Activated T-cell treated with anti-CD3 and anti-CD28 coated beads, Interleukin-2, amount 50 U/mL, for 48 hours (primary cell): ENCODE measurements at places on chromosomes 13 and 19.

DNA sequence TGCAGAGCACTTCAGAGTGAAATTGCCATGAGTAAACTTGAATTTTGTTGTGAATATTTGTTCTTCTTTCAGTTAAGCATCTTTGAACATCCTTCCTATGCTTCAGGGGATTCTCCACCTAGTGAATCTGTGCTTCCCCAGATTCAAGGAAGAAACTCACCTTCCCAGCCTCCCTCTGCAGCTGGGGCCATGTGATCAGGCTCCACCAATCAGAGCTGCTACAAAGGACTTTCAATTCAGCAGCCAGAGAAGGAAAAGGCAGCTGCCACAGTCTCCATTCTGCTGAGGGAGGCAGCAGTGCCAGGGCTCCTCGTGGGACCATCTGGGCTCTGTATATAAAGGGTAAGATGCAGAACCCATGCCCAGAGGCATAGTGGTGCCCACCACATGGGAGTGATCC is 89.7 kb upstream of the SIAH3 start:
- DNase-seq: no peak

- DNase-seq: peak; percentile 61
Observed at GRCh38 chr19:2552859-2553258, 76.9 kb downstream of the GADD45B start.

- DNase-seq: no peak
Observed at GRCh38 chr13:110801044-110801443, 87.5 kb downstream of the ING1 start.

DNA sequence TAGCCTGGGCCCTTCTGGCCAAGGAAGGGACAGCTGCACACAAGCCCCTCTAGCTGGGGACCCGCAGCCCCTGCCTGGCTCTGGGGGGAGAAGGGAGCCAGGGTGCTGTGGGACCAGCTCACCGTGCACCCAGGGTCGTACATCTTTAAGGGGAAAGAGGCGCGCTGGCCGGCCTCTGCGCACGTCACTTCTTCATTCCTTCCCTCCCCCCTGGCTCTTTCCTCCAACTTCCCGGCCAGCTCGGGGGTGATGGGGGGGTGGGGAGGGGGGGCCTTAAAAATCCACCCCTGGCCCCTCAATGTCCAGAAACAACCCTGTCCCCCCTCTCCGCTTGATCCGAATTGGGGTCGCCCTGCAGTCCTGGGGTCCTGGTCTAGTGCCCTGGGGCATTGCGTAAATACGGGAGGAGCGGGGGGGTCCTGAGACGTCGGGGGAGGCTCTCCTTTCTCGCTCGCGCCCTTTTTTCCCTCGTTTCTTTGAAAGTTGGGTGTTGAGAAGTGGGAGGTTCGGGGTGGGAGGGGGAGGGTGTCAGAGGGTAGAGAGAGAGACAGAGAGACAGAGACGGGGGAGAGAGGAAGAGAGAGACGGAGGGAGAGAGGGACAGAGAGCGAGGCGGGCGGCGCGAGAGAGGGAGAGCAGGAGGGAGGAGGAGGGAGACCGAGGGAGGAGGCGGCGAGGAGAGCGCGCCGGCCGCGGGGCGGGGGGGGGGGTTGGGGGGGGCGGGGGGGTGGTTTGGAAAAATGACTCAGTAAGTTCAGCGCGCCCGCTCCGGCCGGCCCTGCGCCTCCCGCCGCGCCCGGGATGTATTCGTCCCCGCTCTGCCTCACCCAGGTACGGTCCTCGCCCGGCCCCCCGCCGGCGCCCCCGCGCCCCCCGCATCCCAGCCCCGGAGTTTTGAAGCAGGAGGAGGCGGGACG is at the start of gene NFIC:
Gene NFIC, plus strand, starts transcription at position 748 of the 917 bp plus-strand sequence. Its CDS starts 54 bp downstream, at position 802.
- DNase-seq: peak; percentile 64

DNA sequence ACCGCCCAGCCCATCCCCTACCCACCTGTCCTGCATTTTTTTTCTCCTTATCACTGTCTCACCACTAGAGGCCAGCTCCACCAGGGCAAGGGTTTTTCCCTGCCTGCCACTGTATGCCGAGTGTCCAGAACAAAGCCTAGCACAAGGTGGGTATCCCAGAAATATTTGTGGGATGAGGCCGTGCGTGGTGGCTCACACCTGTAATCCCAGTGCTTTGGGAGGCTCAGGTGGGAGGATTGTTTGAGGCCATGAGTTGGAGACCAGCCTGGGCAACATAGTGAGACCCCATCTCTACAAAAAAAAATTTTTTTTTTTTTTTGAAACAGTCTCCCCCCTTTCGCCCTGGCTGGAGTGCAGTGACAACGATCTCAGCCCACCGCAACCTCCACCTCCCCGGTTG is 2.9 kb upstream of the MRI1 start:
- no peak for DNase-seq

- no peak for DNase-seq
Observed at GRCh38 chr13:49936968-49937273, 781 bp upstream of the SPRYD7 start.

- DNase-seq: no peak
Observed at GRCh38 chr13:32582281-32582680, 4.0 kb upstream of the PDS5B start.

- DNase-seq: no peak
Observed at GRCh38 chr13:44280456-44280855, 93.2 kb upstream of the SERP2 start.

- no peak for DNase-seq
Observed at GRCh38 chr13:59963383-59963782, 200.3 kb downstream of the DIAPH3 start.

DNA sequence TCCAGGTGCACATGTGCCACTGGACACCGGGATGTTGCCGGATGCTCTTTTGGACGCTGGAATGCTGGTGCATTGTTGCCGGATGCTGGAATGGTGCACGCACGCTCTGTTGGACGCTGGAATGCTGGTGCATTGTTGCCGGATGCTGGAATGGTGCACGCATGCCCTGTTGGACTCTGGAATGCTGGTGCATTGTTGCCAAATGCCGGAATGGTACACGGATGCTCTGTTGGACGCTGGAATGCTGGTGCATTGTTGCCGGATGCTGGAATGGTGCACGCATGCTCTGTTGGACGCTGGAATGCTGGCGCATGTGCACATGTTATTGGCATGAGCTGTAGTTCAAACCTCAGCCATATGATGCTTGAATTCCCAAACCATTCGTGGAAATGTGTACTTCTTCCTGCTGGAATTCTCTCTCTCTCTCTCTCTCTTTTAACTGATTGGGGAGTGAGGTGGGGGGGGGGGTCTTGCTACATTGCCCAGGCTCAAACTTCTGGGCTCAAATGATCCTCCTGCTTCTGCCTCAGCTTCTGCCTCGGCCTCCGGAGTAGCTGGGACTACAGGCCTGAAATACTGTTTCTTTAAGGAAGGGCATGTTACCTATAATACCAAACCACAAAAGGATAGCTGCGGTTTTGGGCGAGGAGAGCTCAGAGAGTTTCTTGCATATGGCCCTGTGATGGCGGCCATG is 1.2 kb upstream of the MCF2L start:
- DNase-seq: no peak

DNA sequence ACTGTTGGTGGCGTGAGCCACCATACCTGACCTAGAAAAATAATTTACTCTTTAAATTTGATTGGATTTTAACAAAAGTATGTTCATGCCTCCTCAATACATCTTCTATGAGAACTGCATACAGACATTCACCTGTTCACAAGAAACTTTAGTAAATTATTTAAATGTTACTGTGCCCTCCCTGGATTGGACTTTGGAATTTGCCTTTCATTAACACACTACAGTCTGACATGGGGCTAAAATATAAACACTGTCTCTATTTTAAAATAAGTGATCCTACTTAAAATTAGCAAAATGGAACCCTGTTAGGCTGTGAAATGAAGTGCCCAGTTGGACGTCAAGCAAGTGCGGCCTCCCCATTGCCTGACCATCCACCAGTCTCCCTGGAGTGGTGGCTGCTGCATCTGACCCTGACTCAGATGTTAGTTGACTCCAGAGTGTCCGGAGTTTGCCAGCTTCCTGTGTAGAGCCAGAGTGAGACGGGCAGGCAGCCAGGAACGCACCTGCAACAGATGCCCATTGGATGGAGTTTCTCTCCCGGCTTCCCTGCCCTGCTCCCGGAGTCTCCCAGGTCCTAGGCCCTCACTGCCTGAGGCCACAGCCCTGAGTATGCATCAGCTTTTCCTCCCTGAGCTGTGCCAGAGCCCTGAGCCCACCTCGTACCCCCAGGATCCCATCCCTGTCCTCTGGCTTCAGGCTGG is 45.9 kb upstream of the ATP11A start:
- DNase-seq: no peak

GRCh38 chr19:2691951-2692350 is 10.5 kb downstream of the GNG7 start:
- no peak for DNase-seq

- DNase-seq: no peak
Observed at GRCh38 chr19:15296353-15296752, 36.0 kb downstream of the BRD4 start.

DNA sequence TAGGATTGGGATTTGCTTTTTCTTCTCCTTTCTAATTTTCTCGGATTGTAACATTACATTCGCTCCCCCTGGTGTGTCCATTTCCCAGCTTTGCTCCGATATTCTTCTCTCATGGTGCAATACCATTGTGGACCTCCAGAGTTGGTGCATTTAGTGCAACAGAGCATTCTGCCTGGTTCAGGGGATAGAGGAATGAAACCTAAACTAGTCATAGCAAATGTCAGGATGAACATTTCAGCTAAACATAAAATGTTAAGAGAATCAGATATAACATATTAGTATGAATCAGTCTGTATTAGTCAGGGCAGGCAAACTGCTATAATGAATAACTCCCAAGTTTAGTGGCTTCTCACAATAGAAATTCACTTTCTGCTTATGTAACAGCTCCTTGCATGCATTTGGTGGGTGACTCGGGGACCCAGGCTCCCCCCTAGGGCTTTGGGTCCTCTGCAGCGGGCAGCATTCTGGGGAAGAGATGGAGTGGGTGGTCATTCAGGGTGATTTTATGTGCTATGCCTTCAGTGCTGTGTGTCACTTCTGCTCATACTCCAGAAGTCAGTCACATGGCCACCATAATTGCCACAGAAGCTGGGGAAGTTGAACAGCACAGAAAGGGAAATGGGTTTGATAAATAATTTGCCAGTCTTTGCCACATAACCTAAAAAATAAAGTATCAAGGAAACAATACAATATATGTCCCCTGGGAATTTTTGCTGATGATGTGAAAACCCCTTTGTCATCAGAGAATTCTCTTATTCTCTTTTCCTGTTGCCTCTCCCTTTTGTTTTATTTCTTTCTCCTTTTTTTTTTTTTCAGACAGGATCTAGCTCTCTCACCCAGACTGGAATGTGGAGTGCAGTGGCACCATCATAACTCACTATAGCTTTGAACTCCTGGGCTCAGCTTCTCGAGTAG is 111.0 kb downstream of the HSPH1 start:
- DNase-seq: no peak

- DNase-seq: peak; percentile 36
Observed at GRCh38 chr13:99366075-99366987, 59.1 kb upstream of the GPR183 start.

GRCh38 chr19:42427313-42427712 is at the start of gene LIPE:
Gene LIPE (minus strand): TSS chr19:42427388. CDS start chr19:42427149, 239 bp downstream.
- no peak for DNase-seq

- DNase-seq: peak; percentile 42
Observed at GRCh38 chr13:78022164-78022877, 103.7 kb upstream of the EDNRB start.

DNA sequence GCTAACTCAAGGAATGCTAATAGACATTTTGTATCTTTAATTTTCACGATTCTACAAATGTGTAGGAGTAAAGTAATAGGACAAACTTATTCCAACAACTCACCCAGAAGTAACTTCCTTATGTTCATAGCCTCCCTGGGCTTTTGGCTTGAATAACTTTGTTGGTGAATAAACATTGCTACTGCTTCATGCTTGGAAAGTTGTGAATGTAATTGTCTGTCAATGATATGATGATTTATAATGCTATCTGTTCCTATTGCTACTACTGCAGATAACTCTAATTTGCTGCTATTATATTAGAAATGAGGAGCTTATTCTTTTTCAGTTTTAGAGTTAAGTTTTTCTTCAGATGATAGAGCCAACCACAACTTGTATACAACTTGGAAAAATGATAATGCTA is 307.7 kb downstream of the PCDH9 start:
- no peak for DNase-seq

- DNase-seq: peak; percentile 88
Observed at GRCh38 chr19:19540715-19541515, 2.9 kb downstream of the CILP2 start.

DNA sequence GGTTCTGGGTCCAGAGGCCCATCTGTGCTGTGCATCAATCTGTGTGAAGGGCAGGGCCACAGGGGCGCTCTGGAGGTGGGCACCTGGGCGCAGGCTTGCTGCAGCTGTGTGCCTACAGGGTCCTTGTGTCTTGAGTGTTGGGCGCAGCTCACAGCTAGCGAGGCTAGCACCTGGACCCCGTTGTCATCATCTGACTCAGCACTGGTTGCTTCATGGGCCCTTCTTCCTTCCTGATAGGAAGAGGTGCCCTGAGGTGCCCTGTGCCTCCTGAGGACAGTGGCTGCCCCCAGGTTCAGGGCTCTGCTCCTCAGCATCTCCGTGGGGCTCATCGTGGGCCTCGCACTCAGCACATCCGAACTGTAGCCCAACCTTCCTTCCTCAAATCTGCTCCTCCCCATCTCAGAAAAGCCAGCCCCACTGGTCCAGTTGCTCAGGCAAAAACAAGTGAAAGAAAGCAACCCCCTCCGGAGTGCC is 54.8 kb downstream of the GATAD2A start:
- peak; percentile 70 for DNase-seq

DNA sequence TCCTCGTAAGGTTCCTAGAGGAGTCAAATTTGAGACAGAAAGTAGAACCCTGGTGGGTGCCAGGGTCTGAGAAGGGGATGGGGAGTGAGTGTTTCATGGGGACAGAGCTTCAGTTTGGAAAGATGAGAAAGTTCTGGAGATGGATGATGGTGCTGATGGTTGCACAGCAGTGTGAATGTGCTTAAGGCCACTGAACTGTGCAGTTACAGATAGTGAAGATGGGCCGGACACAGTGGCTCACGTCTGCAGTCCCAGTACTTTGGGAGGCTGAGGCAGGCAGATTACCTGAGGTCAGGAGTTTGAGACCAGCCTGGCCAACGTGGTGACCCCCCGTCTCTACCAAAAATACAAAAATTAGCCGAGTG is 917 bp downstream of the SPC24 start:
- DNase-seq: no peak

DNA sequence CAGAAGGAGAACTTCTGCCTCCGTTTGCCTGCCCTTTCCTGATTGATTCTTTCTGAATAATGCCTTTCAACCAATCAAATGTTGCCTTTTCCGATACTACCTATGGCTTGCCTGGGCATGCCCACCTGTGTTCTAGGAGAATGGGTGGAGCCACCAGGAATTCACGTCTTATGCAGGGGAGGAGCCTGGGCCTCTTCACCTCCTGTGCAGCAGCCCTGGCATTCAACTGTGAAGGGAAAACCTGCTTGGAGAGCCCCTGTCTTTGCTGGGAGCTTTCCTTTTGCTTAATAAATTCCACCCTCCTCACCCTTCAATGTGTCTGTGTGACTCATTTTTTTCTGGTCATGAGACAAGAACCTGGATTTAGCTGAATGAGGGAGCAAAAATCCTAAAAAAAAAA is 730.7 kb downstream of the UQCRFS1 start:
- no peak for DNase-seq

DNA sequence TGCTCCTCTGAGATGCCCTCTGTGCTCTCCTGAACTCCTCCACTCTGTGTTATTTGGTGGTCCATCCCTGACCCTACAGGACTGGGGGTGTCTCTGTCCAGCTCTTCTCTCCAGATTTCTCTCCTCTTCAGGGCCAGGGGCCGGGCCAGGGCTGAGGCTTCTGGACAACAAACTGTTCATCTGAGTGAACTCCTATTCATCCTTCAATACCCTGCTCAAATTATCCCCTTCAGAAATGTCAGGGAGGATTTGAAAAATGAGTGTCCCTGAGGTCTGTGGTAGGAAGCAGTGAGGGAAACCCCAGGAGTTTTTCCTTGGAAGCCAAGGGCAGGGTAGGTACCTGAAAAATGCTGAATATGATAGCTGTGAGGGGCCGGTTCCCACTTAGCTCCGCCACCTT is 7.6 kb downstream of the PDE4C start:
- no peak for DNase-seq
